ENCODE measurements at places on chromosomes 12 and 14. TPM values are rescaled to one million over a fixed set of nuclear protein-coding genes. Genes with fewer than 3 reads are reported as not detected.

The ZNF385A gene
- 4.9 TPM for polyA plus RNA-seq

The MUCL1 gene
- not detected for polyA plus RNA-seq

The RAD9B gene
- 0.59 TPM for polyA plus RNA-seq

The ADSS1 gene
- polyA plus RNA-seq: 0.33 TPM

The TSPAN19 gene
- polyA plus RNA-seq: not detected

The TMPRSS12 gene
- polyA plus RNA-seq: not detected

The SLC38A2 gene
- 108 TPM for polyA plus RNA-seq

The HOXC10 gene
- not detected for polyA plus RNA-seq

The STAC3 gene
- polyA plus RNA-seq: 4.9 TPM

The FOXA1 gene
- polyA plus RNA-seq: not detected

The AKAP6 gene
- 0.72 TPM for polyA plus RNA-seq

The A2M gene
- 0.26 TPM for polyA plus RNA-seq

Measured in B cell (primary cell).